Stimulated activated CD4-positive, alpha-beta T cell treated with anti-CD3 and anti-CD28 coated beads, TNF-alpha, amount 100 ng/mL, for 4 hours (primary cell): ENCODE measurements at places on chromosomes 2 and 18.

- no peak for DNase-seq
Measured at GRCh38 chr18:43847164-43848091, 570.1 kb upstream of the SYT4 start.

DNA sequence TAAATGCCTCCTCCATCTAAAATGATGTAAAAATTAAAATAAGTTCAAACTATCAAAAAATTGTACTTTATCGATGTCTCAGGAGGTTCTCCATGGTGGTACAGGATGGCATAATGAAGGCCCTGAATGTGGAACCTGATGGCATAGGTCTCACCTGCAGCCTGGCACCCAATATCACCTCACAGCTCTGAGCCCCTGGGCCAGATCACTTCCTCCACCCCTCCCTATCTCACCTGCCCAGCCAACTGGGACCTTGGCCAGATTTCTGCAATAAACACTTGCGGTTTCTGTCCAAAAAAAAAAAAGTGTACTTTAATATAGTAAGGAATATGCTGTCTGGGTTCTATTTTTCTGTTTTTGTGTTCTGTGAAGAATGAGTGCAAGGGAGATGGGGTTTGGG, 6.7 kb upstream of the RBM45 start:
- DNase-seq: no peak

- no peak for DNase-seq
Measured at GRCh38 chr2:122755281-122755780, 999.9 kb downstream of the TSN start.

GRCh38 chr18:71329563-71329962, 1040.7 kb downstream of the SOCS6 start:
- no peak for DNase-seq

DNA sequence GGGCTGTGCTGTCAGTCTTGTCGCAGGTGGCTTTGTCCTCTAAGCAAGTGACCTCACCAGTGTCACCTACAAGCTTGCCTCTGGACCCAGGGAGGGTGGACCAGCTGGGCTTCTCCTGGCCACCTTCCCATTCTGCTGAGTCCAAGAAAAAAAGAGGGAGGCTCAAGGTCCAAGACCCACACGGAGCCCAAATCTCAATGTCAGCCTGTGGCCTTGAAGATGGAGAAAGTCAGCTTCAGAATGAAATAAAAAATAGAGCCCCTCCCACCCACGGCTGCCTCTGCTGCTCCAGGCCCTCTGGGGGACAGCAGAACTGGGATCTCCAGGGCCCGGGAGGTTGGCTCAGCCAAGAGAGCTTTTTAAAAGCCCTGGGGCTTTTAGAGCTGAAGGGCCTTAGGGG, 145.9 kb downstream of the TNS1 start:
- DNase-seq: no peak

- no peak for DNase-seq
Measured at GRCh38 chr2:172708247-172708646, 27.4 kb upstream of the RAPGEF4 start.

GRCh38 chr2:14776216-14776615, 143.7 kb downstream of the LRATD1 start:
- no peak for DNase-seq
